ENCODE measurements at places on chromosomes 6 and 20.

DNA sequence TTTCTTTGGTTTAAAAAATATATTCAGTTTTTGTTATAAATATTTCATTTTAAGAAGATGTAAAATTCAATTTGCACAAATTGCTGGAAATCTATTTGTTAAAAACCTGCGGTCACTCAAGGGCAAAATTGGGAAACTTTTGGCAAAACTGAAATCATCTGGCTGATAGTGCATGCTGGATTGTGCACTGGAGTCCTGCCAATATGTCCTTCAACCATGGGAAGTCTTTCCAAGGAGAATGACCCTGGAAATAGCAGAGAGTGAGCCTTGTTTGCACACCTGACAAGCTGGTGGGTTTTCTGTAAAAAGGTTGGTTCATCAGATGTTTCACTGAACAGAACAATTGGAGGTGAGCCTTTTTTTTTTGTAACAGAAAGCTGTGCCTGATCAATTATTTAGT lies 413.5 kb downstream of the BTBD3 start:
- DNase-seq, result no peak

GRCh38 chr20:39270837-39271604 lies 308.9 kb downstream of the DHX35 start:
- no peak for DNase-seq

- DNase-seq, result no peak
Observed at GRCh38 chr6:121791396-121792315, 356.2 kb downstream of the GJA1 start.

DNA sequence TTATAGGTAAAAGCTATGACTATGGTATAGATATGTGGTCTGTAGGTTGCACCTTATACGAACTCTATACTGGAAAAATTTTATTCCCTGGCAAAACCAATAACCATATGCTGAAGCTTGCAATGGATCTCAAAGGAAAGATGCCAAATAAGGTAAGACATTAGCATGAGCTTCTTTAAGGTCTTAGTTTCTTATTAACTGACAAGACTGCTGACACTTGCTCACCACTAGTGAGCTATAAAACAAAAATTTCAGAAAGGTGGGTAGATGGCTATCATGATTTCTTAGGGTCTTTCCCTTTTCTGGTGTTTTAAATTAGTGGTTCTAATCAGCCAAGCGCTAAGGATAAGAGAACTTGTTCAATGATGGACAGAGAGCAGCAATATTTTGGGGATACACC lies 21.9 kb downstream of the FAM217A start:
- DNase-seq, result no peak

DNA sequence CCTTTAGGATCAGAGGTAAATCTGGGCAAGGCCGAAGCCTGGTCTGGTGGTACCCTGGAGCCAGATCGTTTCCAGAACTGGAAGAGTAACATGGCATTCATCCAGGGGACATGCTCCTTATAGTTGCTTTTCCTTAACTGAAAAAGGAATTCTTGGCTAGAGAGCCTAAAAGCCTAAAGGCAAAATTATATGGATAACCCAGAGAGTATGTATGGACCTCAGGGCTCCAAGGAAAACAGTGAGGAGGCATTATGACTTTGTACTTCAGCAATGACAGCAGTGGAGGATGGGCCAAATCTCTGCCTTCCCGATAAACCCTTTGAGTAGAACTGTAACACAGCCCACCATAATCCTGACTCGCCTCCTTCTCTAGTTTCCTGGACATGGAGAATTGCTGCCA lies 29.3 kb downstream of the ARHGAP18 start:
- DNase-seq, result no peak

- DNase-seq, result no peak
Observed at GRCh38 chr20:16173044-16173443, 400.2 kb downstream of the KIF16B start.

DNA sequence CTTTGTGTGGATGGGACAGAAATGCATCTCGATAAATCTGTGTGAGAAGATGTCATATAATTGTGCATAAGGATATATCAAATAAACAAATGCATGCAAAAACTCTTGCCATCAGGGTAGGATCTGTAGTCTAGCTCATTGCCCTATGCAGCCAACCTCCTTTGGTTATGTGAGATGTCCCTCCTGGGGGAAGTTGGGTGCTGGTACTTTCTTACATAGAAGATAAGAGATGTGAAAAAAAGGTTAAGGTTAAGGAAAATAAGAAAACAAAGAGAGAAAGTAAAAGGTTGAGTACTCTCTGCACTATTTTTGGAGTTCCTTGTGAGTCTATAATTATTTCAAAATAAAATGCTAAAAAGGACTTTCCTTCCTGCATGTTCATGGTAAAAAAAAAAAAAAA lies 30.4 kb downstream of the ZDHHC14 start:
- DNase-seq, result no peak

- no peak for DNase-seq
Observed at GRCh38 chr6:149061930-149062329, 255.6 kb upstream of the TAB2 start.

- DNase-seq, result no peak
Observed at GRCh38 chr6:11762794-11763459, 15.7 kb downstream of the ADTRP start.

- no peak for DNase-seq
Observed at GRCh38 chr6:138944412-138944811, 43.6 kb downstream of the REPS1 start.

Data from adrenal gland (tissue), 19 donors.